Hypothalamus (tissue), 51 donors: ENCODE measurements at places on chromosomes 13 and 19.

GRCh38 chr19:50415661-50416033 is 3.1 kb upstream of the SPIB start:
- no peak for DNase-seq

GRCh38 chr19:48539503-48540096 is 12.4 kb upstream of the SULT2B1 start:
- no peak for DNase-seq

DNA sequence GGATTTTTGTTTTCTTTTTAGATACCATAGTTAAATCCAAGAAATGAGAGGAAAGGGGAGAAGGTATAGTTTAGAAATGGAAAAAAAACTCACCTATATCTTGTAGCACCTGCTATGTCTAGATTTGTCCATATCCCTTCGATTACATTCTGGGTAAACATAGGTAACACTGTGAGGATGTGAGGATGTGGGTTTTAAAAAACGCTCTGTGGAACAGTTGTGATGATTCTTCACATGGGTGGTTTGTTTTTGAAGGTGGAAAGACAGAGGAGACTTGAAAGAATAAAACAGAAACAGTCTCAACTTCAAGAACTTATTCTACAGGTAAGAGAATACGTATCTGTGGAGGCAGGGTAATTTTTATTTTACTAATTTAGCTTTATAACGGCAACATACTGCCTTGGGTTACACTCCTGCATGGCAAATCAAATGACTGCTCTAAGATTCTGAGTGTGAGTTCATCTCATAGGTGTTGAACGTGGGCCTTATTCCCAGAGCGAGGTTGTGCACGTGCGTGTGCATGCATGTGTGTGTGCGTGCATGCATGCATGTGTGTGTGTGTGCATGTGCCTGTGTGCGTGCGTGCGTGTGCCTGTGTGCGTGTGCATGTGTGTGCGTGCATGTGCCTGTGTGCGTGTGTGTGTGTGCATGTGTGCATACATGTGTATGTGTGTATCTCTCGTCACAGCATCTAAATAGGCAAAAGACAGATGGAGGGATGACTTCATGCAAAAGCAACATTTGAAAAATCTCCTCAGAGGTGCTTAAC is 23.5 kb downstream of the ATP4B start:
- no peak for DNase-seq

GRCh38 chr13:111874981-111875380 is 192.0 kb upstream of the SOX1 start:
- DNase-seq, result no peak

DNA sequence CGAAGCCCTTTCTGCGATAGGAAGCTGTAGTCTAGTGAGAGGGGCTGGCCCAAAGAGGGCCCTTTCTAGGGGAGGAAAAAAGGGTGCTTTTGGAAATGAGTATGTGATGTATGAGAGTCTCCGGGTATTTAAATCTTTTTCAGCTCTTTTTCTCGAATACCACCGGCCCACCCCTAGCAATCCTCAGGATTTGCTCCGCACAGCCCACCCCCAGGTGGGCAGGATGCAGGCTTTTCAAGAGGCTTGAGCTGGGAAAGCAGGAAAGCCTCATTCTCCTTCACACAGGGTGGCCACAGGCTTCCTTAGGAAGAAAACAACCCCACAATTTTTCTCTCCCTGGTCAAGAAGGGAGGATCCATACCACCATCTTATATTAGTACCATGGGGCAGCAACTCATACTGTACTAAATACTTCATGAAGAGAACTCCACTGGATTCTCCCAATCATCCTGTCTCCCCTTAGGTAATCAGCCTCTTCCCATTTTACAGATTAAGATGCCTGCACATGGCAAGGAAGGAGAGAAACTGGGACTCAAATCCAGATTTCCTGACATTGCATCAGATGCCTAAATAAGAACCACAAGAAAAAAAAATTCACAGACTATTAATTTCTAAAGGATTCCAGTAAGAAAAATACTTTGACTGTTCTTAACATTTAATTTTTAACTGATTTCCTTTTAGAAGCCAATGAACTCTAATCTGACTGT is 84.4 kb downstream of the STK24 start:
- DNase-seq, result no peak

GRCh38 chr19:28508666-28509065 is 704.3 kb downstream of the UQCRFS1 start:
- DNase-seq, result no peak

DNA sequence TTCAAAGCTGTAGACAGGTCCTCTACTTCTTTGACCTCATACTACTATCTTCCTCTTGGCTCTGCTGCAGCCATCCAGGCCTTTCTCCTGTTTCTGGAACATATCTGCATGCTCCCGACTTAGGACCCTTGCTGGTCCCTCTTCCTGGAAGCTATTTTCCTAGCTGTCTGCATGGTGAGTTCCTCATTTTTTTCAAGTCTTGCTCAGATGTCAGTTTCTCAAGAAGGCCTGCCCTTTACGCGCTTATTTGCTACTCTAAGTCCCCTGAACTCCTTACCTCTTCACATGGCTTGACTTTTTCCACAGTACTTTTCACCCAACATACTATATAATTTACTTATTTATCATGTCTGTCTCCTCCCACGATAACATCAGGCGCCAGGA is 31.4 kb downstream of the DNAJC3 start:
- no peak for DNase-seq

DNA sequence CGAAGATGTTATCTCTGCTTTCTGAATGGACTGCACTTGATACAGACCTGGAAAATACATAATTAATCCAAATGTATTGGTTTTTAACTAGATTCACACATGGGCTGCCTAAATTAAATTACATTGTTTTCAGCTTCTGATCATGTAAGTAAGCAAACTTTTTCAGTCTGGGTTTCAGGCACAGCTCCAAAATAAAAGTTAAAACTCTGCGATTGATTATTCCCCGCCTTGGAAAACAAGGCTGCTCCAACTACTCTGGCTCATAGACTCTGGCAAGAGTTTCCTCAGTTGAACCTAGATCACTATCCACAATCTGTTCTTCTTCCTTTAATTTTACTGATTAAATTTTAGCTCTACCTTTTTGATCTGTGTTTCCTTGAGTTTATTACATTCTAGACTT is 526.0 kb upstream of the SPRY2 start:
- DNase-seq, result no peak

DNA sequence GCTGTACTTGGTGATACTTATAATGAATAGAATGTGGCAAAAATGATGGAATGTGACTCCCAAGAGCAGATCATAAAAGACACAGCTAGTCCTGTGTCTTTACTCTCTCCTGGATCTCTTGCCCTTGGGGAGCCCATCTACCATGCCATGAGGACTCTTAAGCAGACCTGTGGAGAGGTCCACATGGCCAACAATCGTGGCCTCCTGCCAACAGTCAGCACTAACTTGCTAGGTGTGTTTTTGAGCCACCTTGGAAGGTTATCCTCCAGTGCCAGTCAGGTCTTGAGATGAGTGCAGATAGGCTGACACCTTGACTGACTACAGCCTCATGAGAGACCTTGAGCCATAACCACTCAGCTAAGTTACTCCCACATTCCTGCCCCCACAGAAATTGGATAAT is 22.3 kb upstream of the GPR183 start:
- no peak for DNase-seq

DNA sequence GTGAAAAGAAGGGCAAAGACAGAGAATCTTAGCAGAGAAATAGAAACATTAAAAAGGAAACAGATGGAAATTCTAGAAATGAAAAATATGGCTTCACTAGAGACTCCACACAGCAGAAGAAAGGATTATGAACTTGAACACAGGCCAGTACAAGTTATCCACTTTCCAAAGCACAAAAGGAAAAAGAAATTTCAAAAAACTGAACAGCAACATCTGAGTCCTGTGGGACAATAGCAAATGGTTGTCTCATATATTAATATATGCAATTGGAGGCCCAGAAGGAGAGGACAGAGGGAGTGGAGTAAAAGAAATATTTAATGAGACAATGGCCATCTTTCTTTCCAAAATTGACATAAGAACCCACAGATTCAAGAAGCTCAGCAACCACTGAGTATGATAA is 141.7 kb upstream of the GJB6 start:
- no peak for DNase-seq

GRCh38 chr13:101415358-101416174 is 742 bp downstream of the NALCN start:
- DNase-seq, result peak; percentile 46

DNA sequence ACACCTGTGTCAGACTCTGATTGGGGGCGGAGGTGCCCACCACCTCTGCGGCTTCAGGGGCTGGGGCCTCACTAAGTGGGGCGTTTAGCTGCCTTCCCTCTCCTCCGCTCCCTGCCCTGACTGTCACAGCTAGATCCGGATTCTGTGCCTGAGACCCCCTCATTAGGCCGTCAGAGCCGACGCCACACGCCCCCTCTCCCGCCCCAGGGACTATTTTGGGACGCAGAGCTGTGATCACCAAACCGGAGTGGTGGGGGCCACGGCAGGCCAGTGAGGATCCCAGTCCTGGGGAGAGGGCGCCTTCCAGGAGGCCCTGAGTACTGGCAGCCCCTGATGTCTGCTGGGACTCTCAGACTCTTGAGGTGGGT is 762 bp downstream of the KANK3 start:
- DNase-seq, result no peak
